Activated CD4-positive, alpha-beta T cell treated with anti-CD3 and anti-CD28 coated beads for 24 hours (primary cell): ENCODE measurements at places on chromosomes 4 and X.

DNA sequence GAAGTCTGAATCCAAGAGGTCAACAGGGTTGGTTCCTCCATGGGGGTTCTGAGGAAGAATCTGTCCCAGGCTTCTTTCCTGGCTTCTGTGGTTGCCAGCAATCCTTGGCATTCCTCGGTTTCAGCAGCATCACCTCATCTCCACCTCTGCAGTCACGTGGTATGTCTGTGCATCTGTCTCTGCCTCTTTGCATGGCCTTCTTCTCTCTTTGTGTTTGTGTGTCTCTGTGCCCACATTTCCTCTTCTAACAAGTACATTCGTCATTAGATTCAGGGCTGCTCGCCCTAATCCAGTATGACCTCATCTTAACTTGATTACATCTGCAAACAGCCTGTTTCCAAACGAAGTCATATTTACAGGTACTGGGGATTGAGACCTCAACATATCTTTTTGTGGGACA, 114.0 kb downstream of the BCOR start:
- DNase-seq, result no peak

DNA sequence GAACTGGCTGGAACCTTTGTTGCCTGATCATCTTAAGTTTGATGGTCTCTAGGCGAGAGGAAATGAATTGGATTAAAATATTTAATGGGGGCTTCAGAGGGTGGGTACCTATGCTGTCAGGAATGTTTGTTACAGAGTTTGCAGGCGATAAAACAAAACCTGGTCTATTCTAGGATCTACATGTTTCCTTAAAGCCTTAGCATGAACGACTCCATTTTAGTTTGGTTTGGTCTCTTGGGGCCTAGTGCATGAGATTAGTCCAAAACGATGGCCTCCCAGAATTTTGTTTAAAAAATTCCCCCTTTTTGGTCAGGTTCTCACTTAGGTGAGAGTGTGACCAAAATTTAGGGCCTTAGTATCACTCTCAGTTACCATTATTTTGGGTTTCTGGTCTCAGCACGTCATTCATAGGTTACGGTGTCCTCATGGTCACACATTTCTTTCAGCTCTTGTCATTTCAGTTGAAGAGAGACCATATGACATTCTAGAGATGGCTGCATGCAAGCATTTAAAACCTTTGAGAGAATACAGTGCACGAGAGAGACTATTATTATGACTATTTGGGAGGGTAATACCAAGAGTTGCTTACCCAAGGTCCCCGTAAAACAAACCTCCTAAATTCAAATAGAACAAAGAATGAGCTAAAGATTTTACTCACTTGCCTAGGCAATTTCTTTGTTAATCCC, 13.8 kb downstream of the MOB1B start:
- DNase-seq, result no peak

- DNase-seq, result no peak
Observed at GRCh38 chrX:39560271-39560670, 537.5 kb downstream of the BCOR start.

GRCh38 chr4:26360864-26361263, 40.0 kb downstream of the RBPJ start:
- DNase-seq, result no peak

DNA sequence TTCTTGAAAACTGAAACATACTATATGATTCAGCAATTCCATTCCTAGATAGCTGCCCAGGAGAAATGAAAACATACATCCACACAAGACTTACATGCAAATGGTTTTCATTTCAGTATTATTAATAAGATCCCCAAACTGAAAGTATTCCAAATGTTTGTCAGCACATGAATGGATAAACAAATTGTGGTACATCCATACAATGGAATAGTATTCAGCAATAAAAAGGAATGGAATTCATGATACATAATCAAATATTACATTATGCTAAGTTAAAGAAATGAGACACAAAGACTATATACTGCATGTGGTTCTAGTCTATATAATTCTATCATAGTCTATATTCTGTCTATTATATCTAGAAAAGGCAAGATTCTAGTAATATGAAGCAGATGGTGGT, 152.4 kb upstream of the KIT start:
- DNase-seq, result no peak

GRCh38 chr4:86657382-86657781, 63.3 kb downstream of the PTPN13 start:
- no peak for DNase-seq

GRCh38 chrX:154121207-154121606, 22.8 kb upstream of the OPN1LW start:
- DNase-seq, result no peak

GRCh38 chrX:48474127-48474526, 1.9 kb upstream of the FTSJ1 start:
- no peak for DNase-seq

DNA sequence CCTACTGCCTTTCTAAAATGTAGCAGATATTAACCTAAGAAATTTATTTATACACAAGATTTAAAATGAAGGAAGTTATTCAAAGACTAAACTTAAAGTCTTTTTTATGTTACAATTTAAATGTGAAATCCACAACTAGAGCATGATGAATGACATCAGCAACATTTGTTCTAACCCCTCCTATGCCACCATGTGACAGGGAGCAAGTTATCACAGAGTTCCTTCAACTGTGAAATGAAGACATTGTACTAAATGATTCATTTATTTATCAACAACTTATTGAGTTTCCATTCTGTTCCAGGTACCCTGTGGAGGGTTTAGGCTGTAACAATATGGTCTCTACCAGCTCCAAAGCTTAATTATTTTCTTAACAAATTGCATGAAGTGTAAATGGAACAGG, 76.9 kb downstream of the SLC39A8 start:
- DNase-seq, result no peak

DNA sequence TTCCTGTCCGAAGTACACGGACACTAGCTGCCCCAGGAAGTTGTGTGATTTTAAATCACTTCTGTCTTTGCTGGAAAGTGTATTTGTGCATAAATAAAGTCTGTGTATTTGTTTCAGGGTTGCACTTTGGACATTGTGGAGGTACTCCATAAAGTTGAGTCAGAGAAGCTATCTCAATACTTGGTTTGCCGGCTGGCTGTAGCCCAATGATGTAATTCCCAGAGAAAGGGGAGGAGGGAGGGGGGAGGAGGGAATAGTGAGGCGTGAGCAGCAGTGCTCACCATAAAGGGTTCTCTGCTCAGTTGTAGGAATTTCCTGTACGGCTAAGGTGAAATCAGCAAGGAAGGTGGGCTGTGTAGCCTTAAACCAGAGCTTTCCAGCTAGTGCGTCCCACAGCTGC, 7.5 kb downstream of the APEX2 start:
- no peak for DNase-seq

GRCh38 chrX:6163721-6164120, 64.9 kb downstream of the NLGN4X start:
- DNase-seq, result no peak

- DNase-seq, result no peak
Observed at GRCh38 chrX:94576367-94577004, 902.5 kb downstream of the FAM133A start.

GRCh38 chrX:63959975-63960374, 175.0 kb upstream of the ARHGEF9 start:
- DNase-seq, result no peak

GRCh38 chr4:111991163-111991562, 154.1 kb upstream of the FAM241A start:
- no peak for DNase-seq

DNA sequence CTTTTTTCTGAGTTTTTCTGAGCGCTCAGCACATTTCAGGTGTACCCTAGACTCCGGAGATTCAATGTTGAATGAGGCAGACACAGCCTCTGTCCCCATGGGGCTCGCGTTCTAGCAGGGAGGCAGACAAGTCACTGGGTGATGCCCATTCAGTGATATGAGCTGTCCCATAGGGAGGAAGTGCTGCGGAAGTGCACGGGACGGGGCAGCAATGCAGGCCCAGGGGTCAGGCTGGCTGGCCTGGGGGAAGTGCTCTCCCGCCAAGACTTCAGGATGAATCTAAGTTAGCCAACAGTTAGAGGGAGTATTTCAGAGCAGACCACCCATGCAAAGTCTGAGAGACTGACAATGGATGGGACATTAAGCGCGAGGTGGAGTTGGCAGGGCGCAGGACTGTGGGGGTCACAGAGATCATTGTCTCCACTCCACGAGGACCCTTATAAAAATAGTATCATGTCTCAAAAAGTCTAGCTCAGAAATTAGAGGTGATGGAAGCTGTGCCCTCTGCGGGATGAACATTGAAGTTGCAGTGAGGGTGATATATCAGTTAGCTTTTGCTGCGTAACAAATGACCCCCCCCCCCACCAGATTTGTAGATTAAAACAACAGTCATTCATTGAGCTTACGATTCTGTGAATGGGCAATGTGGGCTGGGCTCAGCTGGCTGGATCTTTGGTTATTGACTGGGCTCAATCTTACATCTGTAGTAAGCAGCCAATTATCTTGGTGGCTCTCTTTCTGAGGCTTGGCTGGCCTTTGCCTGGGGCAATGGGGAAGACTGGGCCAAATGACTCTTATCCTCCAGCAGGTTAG, 16.4 kb downstream of the PSAPL1 start:
- DNase-seq, result no peak

DNA sequence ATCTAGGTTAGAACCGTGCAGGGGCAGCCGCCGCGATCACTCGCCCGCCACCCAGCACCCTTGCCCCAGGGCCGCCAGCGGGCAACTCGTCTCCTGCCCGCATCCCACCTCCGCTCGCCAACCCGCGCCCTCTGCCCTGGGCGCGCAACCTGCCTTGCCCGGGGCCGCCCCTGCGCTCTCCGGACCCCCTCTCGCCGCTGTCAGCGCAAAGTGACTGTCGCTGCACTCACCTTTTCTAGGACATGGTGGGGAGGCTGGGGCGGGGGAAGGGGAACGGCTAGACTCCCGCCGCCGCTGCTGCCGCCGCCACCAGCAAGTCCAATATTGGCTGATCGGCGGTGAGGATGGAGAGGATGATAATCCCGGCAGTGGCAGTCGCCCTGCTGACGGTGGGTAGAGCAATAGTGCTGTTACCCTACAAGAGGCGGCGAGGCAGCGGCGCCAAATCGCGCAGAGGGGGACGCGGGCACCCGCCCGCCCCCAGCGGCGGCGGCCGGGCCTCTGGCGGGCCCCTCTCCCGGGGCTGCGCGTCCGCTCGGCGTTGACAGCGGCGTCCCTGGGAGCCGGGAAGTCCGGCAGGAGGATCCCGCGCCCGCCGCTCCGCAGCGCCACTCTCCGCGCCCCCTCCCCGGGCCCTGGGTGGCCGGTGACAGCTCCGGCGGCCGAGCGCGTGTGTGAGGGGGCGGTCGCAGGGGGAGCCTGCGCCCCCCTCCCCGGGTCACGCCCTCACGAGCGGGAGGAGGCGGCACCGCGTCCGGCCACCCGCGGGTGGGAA, 2.3 kb upstream of the NR3C2 start:
- DNase-seq, result peak; percentile 14

DNA sequence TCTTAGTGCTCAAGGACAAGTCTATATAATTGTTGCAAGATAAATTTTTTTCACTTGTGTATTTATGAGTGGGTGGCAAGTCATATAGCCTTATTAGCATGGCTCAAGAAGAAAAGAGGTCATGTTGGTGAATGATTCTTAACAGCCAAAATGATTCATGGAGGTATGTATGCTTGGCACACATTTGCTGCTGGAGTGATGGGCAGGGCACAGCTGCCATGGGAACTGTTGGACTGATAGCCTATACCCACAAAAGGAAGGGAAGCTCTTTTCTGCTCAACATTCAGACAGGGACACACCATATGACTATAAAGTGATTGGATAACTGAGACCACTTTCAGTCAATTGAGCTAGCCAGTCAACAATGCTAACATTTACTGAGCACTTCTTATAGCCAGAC, 46.8 kb upstream of the PITX2 start:
- no peak for DNase-seq

- no peak for DNase-seq
Observed at GRCh38 chr4:17327591-17327990, 184.3 kb downstream of the QDPR start.

DNA sequence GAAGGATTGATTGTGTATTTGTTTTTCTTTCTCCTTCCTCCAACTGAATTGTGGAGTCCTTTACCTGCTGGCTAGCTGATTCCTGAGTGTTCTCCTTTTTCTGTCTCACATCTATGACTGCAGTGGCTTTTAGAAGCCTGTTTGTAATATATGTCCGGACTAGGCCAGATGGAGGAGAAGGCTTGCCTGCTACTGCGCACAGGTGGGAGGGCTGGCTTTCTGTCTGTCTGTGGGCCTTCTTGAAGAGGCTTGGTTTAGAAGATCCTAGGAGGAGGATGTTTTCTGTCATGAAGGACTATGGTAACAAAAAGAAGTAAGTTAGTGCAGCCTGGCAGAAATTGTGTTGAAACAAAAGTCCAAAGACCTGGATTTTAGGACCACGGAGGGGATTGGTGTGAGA, 8.5 kb downstream of the PPP1R3F start:
- DNase-seq, result no peak
